ENCODE measurements at places on chromosomes 2 and 18. TPM values are rescaled to one million over a fixed set of nuclear protein-coding genes. Genes with fewer than 3 reads are reported as not detected.

- no peak for DNase-seq
These were observed 669 bp downstream of the MARCHF7 start for GRCh38 chr2:159712929-159713420.

DNA sequence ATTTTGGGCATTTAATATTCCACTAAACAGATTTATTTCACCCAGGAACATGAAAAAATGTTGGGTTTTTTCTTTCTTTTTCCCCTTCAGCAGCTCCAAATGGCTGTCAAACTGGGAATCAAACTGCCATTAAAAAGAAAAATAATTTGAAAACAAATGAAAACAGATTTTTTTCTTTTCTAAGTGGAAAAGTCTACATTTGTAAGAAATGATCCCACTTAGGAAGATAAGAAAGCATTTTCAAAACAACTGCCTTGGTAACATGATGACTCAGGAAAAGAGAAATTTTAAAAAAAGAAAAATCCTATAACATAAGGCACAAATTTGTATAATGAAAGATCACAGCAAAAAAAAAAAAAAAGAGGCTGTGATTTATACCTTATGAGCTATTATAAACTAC lies 20.0 kb downstream of the ZNF521 start:
- DNase-seq, result no peak

DNA sequence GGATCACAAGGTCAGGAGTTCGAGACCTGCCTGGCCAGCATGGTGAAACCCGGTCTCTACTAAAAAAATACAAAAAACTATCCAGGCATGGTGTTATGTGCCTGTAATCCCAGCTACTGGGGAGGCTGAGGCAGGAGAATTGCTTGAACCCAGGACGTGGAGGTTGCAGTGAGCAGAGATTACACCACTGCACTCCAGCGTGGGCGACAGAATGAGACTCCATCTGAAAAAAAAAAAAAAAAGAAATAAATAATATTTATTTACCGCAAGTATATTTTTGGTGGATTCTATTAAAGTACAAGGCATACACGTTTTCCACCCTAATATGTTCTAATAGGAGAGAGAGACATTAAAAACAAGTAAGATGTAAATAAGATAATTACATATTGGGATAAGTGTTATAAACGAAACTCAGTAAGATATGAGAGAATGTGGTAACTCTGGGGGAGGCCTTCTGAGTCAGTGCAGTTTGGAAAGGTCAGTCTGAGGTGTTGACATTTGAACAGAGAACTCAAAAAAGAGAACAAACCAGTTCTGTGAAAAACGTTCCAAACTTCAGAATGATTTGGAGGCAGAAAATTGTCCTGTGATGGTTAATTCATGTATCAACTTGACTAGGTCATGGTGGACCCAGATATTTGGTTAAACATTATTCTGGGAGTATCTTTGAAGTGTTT lies 8.8 kb upstream of the POLI start:
- no peak for DNase-seq

Gene SLC4A5
- total RNA-seq, result 0.89 TPM

Gene CFAP210
- not detected for total RNA-seq

Gene PAX8
- 1.3 TPM for total RNA-seq
